ENCODE measurements at places on chromosomes 16 and 17.
A peak's percentile ranks its signal among the peaks of the same experiment; 100 is the strongest.

DNA sequence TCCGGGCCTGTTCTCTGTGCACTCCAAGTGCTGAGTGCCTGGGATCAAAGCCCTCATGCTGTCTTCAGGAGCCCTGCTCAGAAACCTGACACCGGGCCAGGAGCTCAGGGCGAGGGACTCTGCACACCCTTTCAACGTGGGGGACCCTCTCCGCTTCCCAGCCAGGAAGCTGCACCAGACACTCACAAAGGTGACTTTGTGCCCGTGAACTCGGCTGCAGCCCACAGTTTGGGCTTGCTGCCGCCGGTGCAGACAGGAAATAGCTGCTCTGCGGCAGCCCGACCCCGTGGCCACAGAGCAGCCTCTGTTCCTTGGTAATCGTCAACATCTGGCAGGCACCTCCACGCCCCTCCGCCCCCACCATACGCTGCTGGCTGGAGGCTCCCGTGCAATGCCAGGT lies 93.4 kb upstream of the METRNL start:
- DNase-seq: peak; percentile 24

DNA sequence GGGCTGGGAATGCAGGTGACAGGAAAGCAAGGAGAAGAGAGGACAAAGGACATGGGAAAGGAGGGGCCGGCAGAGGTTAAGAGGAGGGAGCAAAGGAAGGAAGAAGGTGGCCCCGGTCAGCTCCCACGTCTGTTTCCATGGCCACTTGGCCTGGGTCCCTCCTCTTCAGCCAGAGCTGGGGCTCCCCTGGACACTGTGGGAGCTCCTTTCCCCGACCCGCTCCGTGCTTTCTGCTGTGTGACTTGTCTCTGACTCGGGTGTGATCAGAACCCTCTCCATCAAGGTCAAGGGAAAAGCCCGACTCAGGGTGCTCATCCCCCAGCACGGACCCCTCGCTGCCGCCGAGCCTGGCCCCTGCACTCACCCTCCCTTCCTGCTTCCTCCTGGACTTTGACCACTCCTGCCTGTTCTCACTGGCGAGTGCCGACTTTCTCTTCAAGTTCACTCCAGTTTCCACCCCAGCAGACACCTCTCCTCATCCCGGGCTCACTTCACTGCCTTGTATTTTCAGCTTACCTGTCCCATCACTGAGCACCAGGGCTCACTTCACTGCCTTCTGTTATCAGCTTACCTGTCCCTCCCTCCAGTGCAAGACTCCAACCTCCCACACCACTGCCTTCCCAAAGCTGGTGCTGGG lies 61.2 kb downstream of the MEAK7 start:
- no peak for DNase-seq

DNA sequence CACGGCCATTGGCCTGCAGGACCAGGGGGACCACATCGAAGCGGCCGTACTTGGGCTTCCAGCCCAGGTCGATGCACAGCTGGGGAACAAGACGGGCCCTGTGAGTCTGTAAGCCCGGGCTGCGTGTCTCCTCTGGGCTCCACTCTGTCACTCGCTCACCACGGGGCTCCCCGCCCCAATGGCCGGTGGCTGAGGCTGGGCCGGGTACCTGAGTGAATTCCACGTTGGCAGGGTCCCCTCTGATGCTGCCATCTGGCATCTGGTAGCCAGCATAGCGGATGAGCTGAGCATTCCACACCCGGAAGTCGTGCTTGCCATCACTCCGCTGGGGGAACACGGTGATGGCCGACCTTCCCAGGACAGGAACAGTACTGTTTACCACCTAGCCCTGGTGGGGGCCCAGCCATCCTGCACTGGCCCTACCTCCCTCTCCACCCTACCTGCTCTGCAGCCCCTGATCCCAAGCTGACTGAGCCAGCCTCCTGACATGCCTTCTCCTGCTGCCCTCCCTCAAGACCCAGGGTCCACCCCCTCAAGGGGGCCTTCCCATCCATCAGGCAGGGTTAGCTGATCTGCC lies 19.4 kb downstream of the NOS2 start:
- no peak for DNase-seq

DNA sequence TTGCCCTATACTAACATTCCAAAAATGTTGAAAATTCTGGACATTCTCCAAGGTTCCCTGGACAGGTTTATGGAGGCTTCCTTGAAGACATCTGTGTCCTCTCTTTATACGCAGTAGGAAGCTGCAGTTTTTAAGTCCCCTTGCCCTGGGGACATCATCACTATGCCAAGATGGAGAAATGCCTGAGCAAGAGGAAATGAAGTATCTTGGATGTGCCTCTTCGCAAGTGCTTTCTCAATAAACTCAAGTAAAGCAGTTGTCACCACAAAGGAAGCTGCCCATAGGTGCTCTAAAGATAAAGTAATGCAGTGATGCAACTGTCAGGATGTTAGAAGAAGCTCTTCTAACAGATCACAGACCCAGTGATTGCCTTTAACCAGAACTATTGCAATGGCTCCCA lies 71.0 kb downstream of the CDYL2 start:
- no peak for DNase-seq

- DNase-seq: no peak
Measured at GRCh38 chr16:86528061-86528929, 18.0 kb downstream of the FOXF1 start.

DNA sequence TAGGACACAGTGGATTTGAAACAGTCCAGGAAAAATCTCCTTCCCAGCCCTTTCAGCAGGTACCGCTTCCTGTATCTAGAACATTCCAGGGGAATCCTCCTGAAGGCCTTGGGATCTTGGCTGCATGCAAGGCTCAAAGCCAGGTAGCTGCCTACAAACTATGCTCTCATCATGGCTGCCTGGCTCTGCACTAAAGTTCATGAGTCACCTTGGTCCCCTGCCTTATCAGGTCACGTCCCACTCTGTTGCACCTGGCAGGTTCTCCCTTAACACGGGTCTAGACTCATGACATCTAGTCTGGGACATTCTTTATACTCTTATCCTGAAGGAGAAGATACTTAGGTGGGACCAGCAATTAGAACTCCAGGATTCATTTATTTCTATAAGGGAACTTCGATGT lies 15.8 kb downstream of the FA2H start:
- no peak for DNase-seq
